KG1 (cell line): ENCODE measurements at places on chromosomes 13 and 19.

DNA sequence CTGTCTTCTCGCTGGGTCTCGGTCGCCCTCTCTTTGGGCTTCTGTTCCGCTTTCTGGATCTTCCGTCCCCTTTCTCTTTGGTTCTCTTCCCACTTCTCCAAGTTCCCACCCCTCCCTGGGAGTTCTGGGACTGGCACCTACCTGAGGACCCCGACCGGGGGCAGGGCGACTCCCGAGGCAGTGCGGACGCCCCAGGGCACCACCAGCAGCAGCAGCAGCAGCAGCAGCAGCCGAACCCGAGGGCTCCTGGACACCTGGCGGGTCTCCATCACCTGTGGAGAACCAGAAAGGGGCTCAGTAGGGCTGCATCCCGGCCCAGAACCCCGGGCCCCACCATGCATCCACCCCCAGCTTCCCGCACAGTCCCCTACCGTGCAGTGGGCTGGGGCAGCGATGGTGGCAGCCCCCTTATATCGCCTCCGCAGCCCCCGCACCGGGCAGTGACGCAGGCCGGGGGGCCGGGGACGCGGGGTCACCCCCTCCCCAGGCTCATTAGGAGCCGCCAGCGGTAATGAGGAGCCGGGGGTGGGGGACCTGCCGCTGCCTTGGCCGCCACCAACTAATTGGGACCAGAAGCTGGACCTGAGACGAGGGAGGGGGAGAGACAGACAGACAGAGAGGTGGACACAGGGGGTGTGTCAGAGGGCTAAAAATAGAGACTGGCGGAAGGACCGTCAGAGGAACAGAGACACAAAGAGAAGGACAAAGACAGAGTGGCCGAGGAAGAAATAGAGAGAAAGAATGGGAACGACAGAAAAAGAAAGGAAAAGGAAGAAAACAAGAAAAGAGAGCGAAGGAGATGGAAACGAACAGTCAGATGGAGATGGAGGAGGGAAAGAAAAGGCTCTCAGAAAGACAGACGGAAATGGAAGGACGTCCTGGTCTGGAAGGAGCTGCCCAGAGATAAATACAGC, at the start of gene PTH2:
PTH2 (minus strand) TSS at position 371 of the 914 bp plus-strand sequence; CDS start at position 269, 102 bp downstream.
- no peak for DNase-seq

- DNase-seq = no peak
These were observed 42.4 kb upstream of the USE1 start for GRCh38 chr19:17172624-17173345.

DNA sequence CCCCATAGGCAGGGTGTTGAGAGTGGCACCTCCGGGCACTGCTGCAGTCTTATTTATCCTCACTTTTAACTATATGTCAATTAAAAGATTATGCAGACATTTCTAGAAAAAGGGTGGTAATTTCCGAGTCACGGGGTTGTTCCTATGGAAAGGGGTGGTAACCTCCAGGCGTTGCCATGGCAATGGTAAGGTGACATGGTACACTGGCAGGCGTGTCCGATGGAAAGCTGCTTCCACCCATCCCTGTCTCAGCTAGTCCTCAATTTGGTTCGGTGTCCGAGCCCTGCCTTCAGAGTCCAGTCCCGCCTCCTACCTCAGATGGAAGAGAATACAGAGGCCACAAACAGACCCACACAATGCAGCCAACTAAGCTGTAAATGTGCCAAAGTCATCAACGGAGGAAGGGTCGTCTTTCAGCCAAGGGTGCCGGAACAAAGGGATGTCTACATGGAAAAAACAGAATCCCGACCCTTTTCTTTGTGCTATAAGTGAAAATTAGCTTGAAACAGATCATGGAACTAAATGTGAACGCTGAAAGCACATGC, 72.6 kb upstream of the C13orf46 start:
- no peak for DNase-seq

DNA sequence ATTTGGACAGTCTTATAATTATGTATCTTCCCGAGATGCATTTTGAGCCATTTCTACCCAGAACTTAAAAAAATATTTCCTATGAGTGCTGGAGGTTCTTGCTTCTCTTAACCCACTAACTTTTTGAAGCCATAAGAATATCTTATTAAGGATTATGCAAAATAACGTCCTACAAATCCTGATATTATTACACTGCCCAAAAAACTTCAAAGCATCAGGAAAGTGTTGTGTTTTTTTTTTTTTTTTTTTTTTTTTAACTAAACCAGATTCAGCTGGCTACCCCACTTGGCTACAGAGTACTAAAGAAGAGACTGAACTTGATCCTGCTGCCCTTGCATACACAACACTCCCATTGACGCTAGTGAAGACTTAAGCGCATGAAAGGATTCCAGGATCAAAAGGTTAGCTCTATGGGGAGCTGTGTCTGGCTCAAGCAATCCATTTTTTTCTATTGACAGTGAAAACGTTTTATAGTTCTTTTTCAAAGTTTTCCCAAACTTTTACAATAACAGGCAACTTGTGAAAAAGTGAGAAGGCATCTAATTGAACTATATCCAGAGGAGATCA, 141.4 kb downstream of the KCNRG start:
- DNase-seq = no peak

GRCh38 chr19:54207983-54208783, 7.5 kb downstream of the RPS9 start:
- peak; percentile 91 for DNase-seq

DNA sequence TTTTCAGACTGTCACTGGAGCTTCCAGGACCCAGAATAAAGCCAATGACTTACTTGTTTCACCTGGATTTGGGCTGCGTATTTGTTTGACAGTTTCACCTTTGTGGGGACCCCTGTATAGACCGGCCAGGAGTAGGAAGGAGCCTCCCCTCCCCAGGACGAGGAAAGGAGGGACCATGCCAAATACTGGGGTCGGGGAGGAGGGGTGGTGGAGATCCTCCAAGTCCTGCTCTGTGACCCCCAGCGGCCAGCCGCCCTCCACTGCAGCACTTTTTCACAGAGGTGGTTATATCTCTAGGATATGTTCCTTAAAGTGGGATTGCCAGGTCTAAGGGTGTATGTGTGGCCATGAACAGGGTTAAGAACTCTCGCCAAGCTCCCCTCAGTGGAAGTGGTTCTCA, 25.7 kb upstream of the ZNF492 start:
- no peak for DNase-seq

GRCh38 chr19:15534957-15535864, 26.9 kb downstream of the CYP4F22 start:
- no peak for DNase-seq

GRCh38 chr13:98919566-98919965, 58.3 kb downstream of the DOCK9 start:
- no peak for DNase-seq

DNA sequence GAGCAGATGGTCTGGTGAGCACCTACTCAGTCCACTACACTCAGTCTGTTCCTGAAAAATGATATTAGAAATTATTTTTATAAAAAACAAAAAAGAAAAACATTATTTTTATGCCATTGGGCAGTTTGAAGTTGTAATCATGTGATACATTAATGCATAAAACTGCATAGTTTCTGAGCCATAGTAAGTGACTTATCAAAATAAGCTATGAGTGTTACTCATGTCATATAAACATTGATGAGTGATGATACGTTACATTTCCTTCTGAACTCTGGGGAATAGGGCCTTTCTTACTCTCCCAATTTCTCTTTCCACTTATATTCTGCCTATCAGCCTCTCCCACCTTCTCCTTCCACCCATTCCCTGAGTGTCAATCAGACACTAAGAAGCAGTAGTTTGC, 8.9 kb downstream of the ZNF805 start:
- no peak for DNase-seq

DNA sequence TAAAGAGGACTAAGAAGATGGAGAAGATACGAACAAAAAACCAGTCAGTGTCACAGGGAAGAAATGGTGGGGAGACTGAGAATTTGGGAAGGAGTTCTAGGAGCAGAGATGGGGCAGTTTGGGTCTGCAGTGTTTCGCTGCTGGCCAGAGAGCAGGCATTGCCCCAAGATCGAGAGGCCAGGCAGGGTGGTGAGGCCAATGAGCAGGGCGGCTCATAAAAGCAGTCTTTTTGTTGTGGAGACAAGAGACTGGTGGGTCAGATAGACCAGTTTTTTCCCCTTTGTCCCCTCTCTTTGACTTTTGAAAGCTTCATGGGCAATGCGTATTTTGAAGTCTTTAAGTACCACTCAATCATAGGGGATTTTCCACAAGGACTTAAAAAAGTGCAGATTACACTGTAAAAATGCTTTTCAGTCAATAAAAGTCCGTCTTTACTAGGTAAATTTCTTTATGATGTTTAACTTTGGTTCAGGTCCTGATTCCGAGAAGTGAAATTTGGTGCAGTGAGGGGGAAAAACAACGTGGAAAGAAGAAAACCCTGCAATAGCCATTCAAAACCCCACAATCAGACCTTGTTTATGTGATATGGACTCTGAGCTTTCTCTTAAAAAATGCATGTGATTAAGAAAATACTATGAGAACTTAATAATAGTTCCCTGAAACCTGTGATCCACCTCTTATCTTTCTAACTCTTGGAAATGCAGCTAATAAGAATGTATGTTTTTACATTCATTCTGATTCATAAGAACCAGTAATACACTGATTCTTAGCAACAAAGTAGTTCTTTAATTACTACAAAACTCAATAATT, 338.9 kb downstream of the KLF5 start:
- no peak for DNase-seq

DNA sequence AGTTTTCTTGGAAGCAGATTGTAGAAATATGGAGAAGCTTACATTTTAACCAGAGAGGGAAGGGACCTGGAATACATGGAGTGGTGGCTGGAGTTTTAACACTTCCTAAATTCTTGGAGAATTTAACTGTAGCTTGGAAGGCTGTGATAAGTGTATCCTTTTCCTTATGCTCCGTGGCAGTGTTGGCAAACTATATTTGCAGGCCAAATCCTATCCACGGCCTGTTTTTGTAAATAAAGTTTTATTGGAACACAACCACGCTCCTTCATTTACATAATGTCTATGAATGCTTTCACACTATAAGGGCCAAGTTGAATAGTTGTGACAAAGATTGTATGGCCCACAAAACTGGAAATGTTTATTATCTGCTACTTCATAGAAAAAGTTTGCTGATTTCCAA, 110.6 kb upstream of the MIR17HG start:
- DNase-seq = no peak

DNA sequence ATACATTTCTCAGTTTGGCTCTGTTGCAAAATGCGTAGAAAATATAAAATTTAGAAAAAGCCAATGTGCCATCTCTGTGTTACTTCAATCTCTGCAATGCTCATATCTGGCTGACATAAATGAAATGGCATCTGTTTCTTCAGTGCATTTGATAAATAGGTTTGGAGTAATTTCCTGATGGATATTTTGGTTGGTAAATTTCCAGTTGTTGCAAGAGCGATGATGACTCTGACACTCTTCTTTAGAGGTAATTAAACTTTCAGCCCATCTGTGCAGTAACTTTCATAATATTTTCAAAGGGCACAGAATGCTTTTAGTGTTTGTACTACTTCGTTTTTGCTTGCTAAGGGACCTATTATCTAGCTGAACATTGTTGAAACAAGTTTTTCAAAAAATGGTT, 1286.4 kb downstream of the PCDH9 start:
- DNase-seq = no peak

GRCh38 chr13:30159446-30159839, 147.9 kb downstream of the KATNAL1 start:
- no peak for DNase-seq
